ENCODE measurements at places on chromosomes 1 and 21.
A peak's percentile ranks its signal among the peaks of the same experiment; 100 is the strongest.

GRCh38 chr21:46144464-46145070, 10.8 kb downstream of the FTCD start:
- no peak for DNase-seq

DNA sequence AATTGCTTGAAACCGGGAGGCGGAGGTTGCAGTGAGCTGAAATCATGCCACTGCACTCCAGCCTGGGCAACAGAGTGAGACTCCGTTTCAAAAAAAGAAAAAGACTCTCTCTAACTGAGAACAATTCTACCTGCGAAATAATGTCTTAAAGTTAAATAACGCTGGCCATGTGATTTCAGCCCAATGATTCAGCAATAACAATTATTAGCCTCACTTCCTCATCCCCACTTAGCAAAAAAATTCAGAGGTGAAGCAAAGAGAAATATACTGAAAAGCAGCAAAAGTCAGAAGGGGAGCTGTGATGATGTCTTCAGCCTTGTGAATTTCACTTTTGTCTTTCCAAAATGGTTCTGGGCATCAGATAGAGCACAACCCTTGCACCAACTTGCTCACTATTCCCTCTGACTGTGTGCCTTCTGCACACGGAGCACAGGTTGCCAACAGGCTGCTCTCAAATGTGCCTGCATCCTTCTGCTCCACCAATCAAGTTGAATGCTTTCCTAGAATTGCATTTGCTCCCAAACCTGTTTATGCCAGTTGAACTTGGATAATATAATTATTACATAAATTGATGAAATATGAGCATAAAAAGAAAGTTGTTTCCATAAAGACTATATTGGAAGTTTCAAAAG, 79.8 kb upstream of the IPO9 start:
- DNase-seq = no peak

GRCh38 chr1:154755858-154756730, 114.0 kb downstream of the KCNN3 start:
- DNase-seq = peak; percentile 30

DNA sequence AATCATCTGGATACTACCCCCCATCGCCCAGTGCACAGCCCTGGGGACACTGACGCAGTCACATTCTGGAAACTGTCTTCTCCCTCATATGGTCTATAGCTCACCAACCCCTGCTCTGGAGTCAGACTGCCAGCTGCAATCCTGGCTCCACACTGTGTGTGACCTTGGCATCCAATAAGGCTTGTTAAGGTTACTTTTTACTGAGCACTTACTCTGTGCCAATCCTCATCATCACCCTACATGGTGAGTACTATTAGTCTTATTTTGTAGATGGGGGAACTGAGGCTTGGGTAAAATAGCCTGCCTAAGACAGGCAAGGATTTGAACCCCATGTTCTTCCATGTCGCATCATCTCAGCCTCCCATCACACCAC, 34.9 kb downstream of the AHDC1 start:
- DNase-seq = peak; percentile 22

- DNase-seq = peak; percentile 28
Measured at GRCh38 chr1:203548892-203549291, 54.9 kb downstream of the OPTC start.

GRCh38 chr1:231383159-231383860, 38.8 kb downstream of the EGLN1 start:
- DNase-seq = peak; percentile 85

- DNase-seq = no peak
Measured at GRCh38 chr1:21587602-21587953, 78.4 kb downstream of the ALPL start.

DNA sequence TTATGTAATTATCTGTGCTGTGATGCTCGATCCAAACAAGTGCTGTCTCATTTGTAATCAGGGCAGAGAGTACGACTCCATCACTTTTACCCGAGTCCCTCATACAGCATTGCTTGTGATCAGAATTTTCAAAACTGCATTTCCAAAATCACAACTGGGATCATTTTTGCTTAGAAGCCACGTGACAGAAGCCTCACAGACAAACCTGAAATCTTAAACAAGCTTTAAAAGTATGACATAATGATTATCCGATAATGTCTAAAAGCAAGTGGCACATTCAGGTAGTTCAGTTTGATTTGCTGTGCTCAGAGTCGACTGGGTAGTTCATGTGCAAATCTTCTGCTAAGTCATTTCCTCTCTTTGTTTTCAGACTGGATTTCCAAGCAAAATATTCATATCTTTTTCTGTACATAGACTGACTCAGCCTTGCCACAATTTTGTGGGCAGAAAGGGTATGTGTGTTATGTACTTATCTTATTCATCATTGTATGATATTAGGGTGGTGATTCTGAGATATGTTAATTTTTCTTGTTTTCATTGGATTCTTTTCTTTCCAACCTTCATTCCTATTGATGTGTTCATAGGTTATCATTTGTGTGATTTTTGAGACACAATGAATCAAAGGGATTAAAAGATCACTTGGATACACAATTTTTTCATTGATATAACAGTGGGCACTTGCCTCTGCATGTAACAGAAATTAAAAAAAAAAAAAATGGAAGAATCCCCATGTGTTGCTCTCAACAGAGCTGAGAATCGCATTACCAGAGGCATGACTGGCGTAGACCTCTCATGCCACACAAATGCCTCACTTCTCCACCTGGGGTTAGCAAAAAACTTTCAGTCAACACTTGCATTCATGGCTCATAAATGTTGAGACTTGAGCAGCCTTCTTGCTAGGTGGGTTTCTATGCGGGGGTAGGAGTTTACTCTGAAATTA, 355.7 kb downstream of the LTN1 start:
- DNase-seq = peak; percentile 67

DNA sequence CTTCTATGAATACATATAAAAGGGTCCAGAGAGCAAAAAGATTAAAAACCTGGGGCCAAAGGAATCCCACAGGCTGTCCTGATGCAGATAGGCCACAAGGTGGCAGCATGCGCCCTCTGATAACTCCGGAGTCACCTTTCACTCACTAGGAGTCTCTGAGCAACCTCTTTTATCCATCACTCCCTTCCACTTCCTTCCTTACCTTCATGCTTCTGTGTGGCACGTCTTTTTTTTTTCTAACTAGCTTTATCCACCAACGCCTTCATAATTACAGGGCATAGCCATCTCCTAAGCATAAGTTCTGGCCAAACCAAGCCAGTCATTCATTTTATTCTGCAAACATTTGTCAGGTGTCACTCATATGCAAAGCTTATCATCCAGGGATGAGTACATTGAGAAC, 3.9 kb upstream of the PGLYRP4 start:
- peak; percentile 87 for DNase-seq

GRCh38 chr1:47030170-47030805, 6.8 kb downstream of the CYP4X1 start:
- peak; percentile 72 for DNase-seq

DNA sequence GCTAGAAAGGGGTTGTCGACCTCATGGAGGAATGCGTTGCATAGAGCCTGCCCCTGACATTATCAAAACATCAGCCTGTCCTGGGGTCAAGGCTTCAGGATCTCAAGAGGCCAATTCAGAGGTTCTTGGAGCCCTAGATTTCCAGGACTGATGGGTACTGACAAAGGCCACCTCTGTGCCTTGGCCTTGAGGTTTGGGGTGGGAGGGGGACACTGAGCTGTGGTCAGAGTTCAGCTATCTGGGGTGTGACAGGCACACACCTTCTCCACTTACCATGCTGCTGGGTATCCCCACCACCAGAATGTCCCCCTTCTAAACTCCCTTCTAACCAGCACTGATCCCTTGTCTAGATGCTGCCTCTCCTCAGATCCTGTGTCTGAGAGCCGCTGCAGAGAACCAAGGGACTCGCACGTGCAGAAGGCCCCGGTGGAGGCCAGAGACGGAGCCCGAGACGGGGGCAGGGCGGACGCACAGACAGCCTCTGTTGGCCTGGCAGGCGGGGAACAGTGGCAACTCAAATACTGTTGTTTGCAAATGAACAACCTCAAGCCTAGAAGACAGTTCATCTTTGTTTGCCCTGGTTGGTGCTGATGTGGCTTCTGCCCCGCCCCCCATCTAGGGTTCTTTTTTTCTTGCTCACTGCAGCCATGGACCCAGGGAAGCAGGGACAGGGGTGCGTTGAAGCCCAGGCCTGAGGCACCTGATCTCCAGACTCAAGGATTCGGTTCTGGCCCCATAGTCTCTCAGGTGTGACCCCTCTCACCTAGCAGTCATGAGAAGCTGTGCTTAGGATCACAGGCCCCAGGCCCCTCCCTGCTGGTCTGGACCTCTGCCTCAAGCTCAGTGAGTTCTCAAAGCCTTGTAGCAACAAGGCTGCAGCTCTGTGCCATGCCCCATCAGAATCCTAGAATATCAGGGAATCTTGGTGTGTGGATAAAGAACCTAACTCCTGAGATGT, 28.1 kb upstream of the CSF1 start:
- DNase-seq = no peak

DNA sequence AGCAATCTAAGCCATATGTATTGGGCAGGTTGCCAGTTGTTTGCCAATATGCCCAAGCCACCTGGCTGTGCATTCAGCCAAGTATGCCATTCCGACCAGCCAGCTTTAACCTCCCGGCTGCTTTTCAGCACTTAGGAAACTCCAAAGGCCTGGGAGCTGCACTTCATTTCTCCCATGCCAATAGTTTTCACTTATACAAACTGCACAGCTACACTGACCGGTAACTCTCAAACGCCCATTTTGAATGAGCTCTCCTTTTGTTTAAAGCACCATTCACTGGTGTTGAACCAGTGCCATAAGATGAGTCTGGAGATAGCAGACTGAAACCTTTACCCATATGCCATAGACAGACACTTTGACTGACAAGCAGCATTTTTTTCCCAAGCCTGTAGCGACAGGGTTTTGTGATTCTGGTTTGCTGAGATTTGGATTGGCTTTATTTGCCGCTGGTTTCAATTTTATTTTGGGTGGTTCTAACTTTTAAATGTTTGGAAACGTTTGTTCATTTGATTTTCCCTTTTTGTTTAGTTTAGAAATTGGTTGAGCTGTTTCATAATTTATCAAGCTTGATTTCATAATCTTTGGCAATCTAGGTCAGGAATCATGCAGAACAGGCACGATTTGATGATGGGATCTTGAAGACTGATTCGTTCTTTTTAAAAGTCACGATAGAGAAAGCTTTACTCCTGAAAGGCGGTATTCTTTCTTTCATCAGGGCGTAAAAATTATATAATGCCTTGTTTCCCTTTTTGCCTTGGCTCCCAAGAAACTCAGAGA, 144.6 kb downstream of the NFIA start:
- DNase-seq = peak; percentile 95

DNA sequence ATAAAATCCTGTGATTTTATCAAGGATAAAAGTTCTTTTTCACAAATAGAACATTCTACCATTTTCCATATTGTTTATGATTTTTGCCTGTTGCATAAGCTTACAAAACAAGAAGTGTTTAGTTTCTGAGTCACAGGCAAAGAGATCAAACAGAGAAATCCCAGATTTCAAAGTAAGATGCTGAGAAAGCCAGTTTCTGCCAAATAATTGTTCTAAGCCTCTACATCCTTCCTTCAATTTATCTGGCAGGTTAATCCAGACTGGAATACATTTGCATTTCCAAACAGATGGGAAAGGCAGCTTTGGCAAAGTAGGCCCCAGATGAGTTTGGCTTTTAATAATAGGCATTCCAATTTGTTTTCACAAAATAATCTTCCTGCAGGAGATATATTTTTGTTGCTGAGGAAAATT, 2.5 kb downstream of the SLC1A7 start:
- peak; percentile 31 for DNase-seq

GRCh38 chr21:14630556-14631069, 84.5 kb upstream of the SAMSN1 start:
- no peak for DNase-seq

GRCh38 chr21:34603710-34604057, 11.2 kb downstream of the RCAN1 start:
- no peak for DNase-seq

DNA sequence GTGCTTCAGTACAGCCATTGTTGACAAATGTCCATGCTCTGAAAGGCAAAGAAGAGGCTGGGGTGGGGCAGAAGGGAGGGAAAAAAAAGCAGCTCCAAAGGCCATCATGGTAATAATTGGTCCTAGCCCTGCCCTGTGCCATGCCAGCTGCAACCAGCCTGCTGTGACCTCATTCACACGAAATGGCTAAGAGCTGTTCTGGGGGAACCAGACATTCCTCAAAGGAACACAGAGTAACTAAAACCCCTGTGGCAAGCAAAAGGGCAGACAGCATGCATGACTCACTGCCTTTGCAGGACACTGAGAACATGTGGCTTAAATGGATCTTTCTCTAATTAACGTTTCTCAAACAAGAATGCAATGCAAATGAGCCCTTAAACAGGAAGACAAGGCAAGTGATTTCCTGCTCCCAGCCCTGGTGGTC, 42.3 kb downstream of the STYXL2 start:
- DNase-seq = peak; percentile 85

GRCh38 chr1:19793360-19794046, 6.2 kb downstream of the TMCO4 start:
- DNase-seq = no peak

GRCh38 chr1:181482521-181483284, 614 bp upstream of the CACNA1E start:
- peak; percentile 17 for DNase-seq

DNA sequence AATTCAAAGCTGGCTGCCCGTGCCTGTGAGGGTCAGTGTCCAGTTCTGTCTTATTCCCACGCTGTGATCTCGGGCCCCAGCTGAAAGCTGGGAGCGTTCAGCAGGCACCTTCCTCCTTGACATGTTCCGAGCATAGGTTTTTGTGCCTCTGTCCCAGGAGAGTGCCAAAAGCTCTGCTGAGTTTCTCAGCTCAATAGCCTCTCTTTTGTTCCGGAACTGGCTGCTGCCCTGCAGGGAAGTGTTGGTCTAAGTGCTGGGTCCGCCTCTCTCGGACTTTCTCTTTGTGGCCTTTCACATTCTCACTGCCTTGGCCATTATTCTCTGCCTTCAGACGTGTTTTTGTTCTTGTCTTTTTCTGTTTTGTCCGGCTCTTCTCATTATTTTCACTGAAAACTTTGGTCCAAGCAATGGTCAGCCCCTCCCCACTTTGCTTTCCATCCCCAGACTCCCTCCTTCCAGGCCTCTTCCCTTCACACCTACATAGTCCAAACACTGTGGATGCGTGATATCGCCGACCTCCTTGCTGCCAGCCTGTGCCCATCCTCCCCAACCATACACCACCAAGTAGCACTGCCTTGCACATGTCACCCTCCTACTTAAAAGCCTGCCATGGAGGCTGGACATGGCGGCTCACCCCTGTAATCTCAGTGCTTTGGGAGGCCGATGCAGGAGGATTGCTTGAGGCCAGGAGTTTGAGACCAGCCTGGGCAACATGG, 233.8 kb downstream of the RHOU start:
- DNase-seq = no peak

- no peak for DNase-seq
Measured at GRCh38 chr1:3675436-3675835, 23.1 kb downstream of the TP73 start.

DNA sequence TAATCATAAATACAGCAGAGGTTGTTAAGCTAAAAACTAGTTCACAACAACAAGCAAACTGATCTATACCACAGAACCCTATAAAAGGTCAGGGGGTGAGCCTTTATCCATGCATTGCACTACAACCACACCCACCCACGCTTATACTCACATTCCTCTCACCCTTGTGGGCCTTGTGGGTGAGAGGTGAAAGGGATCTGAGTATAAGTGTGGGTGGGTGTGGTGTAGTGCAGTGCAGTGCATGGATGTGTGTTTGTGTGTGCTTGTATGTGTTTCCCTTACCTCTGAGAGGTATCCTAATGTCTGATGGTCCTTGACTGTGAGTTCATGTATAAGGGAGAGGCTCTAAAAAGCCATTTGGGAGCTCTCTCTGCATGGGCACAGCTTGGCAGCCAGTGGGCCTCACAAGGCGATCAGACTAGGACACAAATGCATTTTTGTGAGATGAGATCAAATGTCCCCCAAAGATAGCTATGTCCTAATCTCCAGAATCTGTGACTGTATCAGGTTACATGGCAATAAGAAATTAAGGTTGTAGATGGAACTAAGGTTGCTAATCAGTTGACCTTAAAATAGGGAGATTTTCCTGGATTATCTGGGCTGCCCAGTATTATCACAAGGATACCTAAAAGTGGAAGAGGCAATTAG, 95.5 kb upstream of the DPT start:
- no peak for DNase-seq
